ENCODE measurements at places on chromosomes 5 and 9.

DNA sequence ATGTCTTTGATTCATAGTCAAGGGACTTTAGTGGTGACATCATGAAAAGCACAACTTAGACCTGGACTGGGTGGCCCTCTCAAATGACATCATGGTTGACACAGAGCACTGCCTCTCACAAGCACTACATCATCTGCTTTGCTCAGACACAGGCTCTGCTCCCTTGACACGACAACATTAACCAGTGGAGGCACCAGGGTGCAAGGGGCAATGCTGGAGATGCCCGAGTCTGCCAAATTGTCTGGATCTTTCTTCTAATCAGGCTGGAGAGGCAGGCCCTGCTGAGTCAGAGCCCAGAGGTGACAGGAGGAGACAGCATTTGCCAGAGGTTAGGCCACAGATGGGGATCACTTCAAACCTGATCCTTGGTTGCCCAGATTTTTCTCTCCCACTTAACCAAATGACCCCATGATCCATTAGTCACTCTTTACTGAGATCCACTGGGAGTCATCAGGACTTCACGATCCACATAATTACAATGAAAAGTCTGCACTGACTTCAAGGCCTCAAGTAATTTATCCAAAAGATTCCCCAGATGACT, 174.4 kb downstream of the SLIT3 start:
- no peak for DNase-seq

GRCh38 chr5:154826-155225, 36.5 kb upstream of the LRRC14B start:
- DNase-seq: no peak

- no peak for DNase-seq
Measured at GRCh38 chr9:126318858-126319257, 7.8 kb upstream of the MVB12B start.

DNA sequence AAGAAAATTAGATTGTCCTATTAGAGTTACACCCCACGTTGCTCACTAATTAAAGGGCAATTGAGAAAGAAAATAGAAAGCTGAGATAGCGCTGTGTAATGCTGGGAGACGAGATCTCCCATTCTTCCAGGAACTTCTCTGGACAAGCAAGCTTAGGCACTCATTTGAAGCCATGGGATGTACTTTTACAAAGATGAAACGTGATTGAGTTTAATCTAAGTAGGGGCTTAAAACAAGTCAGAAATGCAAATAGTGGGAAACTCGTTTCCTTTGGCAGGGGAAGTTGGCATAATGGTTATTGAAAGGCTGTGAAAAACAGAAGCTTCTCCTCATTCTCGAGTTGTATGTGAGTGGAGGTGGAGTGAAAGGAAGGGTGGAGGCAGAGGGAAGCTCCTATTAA, 3.7 kb downstream of the PRDM6 start:
- no peak for DNase-seq

- DNase-seq: no peak
Measured at GRCh38 chr5:75366787-75367186, 29.8 kb downstream of the HMGCR start.

DNA sequence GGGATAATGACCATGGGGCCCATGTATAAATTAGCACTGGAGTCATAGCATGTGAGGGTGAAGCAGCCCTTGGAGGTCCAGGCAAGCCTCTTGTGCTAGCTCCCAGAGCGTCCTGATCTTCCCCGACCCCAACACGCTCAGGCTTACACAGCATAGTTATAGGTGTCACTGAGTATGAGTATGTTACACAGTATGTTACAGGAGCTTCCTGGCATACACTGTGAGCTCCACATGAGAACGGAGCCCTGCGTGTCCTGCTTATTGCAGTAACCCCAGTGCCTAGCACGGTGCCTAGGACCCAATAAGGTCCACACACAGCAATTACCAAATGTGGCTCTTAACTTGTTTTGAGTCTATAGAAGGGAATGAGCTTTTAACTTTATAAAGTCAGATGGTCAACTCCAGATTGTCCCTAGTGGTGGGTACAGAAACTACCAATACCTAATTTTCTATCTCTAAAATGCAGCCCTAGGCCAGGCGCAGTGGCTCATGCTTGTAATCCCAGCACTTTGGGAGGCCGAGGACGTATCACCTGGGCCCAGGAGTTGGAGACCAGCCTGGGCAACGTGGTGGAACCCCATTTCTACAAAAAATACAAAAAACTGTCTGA, 64.1 kb downstream of the PLAC8L1 start:
- DNase-seq: no peak

- DNase-seq: no peak
Measured at GRCh38 chr5:44952376-44952775, 143.6 kb downstream of the MRPS30 start.

DNA sequence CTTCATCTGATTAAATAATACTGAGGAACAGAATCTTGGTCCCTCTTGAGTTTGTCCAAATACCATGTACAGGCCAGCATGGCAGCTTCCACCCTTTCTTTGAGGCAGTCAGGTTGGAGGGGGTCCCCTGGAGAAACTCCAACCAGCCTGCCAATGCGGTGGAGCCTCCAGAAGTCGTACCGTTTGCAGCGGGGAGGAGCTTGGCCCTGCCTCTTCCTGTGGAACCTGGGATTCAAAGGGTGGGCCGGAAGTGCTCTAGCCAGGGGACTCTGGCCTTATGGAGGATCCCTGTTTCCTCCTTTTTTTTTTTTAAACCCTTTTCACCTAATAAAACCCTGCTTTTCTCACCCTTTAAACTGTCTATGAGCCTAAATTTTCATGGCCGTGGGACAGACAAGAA, 216.3 kb upstream of the ZNF608 start:
- no peak for DNase-seq

GRCh38 chr5:169150108-169150507, 150.8 kb downstream of the SLIT3 start:
- no peak for DNase-seq

Measured in T-helper 2 cell treated with Interferon-gamma antibody and Interleukin-4, amounts not matched to agents 5 μg/mL and 100 μg/mL, for 36 hours (primary cell).